ENCODE measurements at places on chromosomes 2 and 18.

DNA sequence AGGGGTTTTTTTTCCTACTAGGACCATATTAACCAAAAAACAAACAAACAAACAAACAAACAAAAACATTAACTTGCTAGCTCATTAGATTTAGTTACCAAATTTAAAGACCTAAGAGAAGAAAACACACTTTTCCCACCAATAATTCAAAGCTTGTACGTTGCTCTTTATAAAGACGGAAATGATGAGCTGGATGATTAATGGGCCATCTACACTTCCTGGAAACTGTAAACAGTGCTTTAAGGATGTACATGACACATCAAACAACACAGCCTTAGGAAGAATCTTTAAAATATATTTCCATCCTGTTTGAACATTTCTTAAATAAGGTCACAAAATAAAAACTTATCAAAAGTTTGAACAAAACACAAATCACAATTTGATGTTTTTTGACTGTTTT is 982 bp downstream of the BMP10 start:
- no peak for DNase-seq

DNA sequence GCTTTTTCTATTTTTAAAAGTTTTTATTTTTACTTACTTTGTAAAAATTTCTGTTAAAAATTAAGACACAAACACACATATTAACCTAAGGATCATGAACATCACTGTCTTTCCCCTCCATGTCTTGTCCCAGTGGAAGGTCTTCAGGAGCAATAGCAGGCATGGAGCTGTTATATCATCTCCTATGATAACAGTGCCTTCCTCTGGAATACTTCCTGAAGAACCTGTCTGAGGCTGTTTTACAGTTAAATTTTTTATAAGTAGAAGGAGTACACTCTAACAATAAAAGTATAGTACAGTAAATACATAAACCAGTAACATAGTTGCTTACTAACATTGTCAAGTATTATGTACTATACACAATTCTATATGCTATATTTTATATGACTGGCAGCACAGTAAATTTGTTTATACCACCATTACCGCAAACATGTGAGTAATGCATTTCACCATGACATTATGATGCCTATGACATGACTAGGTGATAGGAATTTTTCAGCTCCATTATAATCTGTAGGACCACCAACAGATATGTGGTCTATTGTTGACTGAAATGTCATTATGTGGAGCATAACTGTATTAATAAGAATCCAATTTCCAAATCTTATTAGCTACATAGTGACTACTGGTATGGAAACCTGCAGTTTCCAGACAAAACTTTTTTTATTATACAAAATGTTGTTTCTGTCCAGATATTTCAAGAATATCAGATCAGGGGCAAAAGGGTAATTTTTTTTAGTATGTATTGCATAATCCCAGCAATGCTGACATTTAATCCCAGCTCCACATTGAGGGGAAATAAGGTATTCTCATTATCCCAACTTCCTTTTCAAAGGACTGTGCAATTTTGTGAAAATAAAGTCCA is 337.2 kb upstream of the SLC39A10 start:
- DNase-seq, result no peak

DNA sequence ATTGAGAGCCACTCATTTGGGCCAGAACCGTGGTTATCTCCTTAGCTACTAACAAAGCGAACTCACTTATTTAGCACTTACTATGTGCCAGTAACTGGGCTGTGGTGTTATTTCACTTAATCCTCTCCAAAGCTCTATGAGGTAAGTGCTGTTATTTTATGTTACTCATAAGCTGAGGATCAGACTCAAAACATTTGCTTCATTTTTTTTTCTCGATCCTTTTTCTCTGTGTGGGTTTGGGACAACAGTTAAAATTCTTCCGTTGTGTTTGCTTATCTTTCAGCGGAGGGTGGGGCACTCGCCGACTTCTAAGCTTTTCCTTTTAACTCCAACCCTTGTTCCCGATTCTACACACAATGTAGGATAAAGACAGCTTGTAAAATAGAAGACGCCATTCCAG is 52.8 kb downstream of the TMEM178A start:
- DNase-seq, result no peak

- no peak for DNase-seq
Measured at GRCh38 chr2:144194326-144195071, 325.4 kb downstream of the ZEB2 start.

GRCh38 chr2:145845207-145845894 is 1325.4 kb upstream of the ZEB2 start:
- no peak for DNase-seq

GRCh38 chr2:236286873-236287545 is 22.8 kb upstream of the ASB18 start:
- DNase-seq, result peak; percentile 5

- DNase-seq, result no peak
Measured at GRCh38 chr18:59617468-59617932, 79.7 kb downstream of the CCBE1 start.

DNA sequence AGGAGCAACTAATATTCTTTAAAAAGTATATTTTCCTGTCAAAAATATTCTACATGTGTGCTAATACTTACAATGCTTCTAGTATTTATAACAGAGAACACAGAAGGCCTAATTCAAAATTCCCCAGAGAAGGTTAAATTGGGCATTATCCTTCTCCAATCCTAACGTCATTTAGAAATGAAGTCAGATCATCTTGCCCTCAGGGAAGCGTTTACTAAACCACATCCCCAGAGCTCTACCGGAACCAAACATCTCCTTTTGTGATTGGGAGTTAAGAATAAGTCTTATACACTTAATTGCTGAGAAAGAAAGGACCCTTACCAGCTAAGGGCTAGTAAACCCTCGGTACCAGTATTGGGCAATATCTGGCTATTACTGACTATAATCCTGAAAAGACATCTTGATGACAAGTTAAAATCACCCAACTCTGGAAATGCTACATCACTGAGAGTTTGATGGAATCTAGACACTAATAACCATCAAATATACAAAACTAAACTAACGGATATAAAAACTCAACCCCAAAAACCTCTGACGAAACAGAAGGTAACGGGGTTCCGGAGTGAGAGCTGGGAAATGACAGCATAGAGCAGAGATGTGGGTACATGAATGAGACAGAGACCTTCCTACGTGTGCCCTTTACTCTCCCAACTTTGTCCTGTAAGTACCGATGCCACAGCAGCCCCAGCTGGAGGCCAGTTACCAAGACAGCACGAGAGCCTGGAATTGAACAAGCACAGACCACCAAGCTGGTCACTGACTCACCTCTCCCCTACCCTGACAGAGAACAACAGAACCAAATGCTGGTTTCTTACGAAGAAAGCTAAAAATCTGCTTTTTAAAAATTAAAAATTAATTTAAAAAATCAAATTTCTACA is 35.0 kb downstream of the WDSUB1 start:
- no peak for DNase-seq

DNA sequence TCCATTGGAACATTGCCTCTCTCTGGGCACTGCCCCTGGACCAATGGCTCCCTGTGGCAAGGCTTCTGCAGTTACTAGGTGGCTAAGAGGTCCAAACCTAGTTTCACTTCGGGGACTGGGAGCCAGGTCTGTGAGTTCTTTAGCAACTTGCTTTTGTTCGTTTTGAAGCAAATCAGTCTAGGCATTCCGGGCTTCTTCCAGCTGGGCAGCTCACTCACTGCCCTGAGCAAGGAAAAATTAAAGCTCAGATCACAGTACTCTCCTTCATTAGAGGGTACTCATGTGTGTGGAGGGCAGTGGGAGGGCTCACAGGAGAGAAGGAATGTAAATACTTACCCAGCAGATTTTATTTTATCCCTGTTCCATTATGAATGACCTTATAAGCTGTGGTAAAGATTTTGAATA is 80.3 kb downstream of the SPP2 start:
- no peak for DNase-seq

- no peak for DNase-seq
Measured at GRCh38 chr2:219637842-219638185, 10.4 kb downstream of the SLC4A3 start.

DNA sequence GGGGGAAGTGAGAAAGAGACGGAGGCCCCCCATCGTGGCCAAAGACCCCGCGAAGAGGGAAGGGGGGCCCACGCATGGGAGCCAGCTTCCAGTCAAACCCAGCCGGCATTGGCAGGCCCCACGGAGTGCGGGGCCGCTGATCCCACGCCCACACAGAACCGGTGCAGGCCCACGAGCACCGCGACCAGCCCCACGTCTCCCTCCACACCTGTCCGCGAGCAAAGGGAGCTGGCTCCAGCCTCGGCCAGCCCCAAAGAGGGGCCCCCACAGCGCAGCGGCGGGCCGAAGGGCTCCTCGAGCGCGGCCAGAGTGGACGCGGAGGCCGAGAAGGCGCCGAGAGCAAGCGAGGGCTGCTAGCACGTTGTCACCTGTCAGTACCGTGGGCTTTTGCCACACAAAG is 125.0 kb upstream of the TWIST2 start:
- DNase-seq, result no peak

DNA sequence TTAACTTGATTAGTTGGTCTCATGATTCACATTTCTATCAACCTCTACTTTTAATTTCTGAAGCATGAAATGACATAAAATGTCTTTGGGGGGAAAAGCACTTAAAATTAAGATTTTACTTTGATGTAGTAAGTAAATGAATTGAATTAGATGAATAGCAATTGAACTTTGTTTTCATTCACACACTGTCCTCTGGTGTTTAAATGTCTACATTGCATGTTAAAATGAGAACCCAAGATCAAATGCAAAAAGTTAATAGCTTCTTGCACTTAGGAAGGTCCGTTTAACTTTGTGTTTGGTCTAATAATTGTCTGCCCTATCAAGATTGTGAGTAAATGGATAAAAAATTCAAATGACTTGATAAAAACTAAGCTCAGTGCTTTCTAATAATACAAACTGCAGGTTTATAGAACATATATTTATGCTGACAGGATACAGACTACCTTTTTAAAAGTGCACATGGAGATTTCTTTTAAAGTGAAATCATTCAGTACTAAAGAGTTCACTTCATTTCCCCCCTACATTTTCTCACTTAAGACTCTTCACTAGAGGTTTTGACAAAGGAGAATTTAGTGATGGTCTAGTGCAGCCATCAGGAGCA is 156.2 kb upstream of the NABP1 start:
- DNase-seq, result no peak

GRCh38 chr2:85981579-85982247 is 92.9 kb upstream of the ST3GAL5 start:
- DNase-seq, result no peak

Measured in amniotic stem cell (primary cell).